ENCODE measurements at places on chromosomes 1 and 21. TPM values are rescaled to one million over a fixed set of nuclear protein-coding genes. Genes with fewer than 3 reads are reported as not detected.

DNA sequence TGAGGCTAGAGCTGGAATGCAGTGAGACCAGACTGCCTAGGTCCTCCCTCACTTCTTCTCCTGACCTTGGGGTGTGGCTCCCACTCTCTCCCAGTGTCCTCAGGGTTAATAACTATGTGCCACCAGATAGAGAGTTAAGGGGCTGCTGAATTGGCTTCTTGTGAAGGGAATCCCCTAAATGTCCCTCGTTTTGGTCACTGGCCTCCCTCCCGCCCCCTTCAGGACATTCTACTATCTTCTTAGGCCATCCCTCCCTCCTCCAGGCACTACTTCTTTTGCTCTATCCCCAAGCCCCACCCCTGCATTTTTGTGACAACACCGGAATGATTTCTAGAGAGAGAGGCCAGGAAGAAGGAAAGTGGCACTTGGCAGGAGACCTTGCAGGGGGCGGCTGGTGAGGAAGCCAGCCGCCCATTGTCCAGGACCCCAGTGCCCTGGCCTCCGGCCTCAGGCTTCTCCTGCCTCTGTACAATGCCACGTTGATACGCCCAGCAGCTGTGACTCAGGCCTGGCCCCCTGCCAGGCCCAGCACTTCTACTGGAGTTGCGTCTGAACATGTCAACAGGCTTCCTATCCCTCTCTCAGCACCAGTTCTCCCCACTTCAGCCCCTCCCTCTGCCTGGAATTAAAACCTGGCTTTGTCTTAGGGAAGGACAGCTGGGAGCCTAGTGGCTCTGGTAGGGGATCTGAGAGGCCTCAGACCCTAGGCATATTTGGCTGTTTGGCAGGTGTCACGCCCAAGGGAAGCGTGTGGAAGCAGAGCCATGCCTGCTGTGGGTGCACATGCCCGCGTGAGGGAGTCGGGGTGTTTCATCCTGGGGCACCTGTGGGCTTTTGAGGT is 9.1 kb downstream of the LMNA start:
- H3K4me1 ChIP-seq = peaks cover 71% of the 10 kb centered on the region
- no peaks in the 10 kb centered on the region for H3K36me3 ChIP-seq
- peak overlapping the region; percentile 66 for H3K27ac ChIP-seq
- no peak for DNase-seq
- peaks cover 4% of the 10 kb centered on the region for H3K27me3 ChIP-seq
- H3K4me3 ChIP-seq = no peak overlapping the region

DNA sequence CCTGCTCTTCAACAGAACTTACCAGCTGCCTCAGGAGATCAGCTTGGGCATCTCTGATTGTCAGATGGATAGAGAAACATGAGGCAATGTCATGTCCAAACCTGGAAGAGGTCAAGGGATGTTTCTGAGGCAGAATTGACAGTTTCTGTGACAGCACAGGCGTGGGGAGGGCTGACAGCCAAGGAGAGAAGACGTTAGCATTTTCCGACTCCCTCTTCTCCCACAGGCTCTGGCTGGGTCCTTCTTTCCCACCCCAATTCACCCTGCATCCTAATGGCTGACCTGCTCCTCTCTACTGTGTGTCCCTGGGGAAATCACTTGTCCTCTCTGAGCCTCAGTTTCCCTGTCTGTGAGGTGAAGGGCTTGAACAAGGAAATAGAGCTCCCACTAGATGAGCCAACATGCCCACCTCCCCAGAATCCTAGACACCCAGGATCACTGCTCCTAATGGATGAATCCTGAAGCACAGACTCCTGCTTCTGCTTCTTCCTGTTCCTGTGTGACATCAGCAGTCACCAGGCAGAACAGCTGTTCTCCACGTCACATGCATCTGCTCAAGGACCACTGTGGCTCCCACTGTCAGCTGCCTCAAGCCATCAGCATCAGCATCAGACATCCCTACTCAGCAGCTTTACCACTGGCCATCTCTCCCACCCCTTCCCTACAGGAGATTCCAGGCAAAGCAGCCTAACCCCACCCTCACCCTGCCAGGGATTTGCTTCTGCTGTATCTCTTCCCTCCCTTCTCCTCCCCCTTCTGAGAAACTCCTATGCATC is 408.0 kb downstream of the MATN1 start:
- H3K27ac ChIP-seq = no peak overlapping the region
- DNase-seq = no peak
- no peaks in the 10 kb centered on the region for H3K36me3 ChIP-seq
- H3K4me3 ChIP-seq = no peak overlapping the region
- peaks cover 7% of the 10 kb centered on the region for H3K27me3 ChIP-seq

DNA sequence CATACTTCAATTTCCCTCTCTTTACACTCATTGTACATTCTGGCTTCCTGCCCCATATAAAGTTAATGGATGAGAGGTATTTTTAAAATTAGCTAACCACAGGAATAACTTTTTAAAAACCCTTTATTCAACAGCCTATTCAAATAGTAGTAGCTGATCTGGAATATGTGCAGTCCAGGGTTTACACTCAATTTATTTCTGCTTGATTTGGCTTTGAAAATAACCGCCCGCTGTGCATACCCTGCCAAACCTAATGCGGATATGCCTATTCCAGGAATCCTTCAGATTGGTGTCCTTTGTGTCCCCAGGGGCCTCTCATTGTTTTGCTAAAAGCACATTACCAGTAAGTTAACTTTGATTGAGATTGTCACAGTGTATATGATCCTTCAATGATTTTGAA is 1686.2 kb downstream of the PLA2G4A start:
- H3K36me3 ChIP-seq = no peaks in the 10 kb centered on the region
- H3K27me3 ChIP-seq = no peaks in the 10 kb centered on the region
- H3K4me1 ChIP-seq = no peaks in the 10 kb centered on the region
- no peak for DNase-seq
- no peak overlapping the region for H3K27ac ChIP-seq

GRCh38 chr1:117017648-117018047 is 16.1 kb downstream of the CD101 start:
- peaks cover 2% of the 10 kb centered on the region for H3K36me3 ChIP-seq
- H3K4me3 ChIP-seq = no peak overlapping the region
- H3K4me1 ChIP-seq = peaks cover 22% of the 10 kb centered on the region
- no peak for DNase-seq

- peaks cover 4% of the 10 kb centered on the region for H3K36me3 ChIP-seq
- H3K4me1 ChIP-seq = peaks cover 64% of the 10 kb centered on the region
- DNase-seq = peak; percentile 63
- H3K27ac ChIP-seq = peak overlapping the region; percentile 11
- H3K27me3 ChIP-seq = peaks cover 2% of the 10 kb centered on the region
Observed at GRCh38 chr1:101257500-101258325, 20.9 kb downstream of the S1PR1 start.

DNA sequence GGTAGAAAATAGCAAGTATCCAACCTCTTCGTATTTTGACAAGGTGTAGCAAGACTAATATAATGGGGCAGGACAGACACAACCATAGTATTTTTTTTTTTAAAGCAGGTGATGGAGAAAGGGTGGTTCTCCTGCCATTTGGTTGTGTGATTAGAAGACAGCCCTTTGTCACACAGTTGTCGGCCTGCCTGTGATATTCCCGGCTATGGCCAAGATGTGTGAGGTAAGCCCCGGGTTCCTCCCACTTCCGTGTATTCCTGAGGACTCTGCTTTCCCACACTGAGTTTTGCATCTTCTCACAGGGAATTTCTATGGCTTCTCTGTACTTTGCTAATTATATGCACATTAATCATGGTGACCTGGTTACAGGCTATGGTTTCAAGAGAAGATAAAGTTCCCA is 35.9 kb downstream of the ZNF496 start:
- no peaks in the 10 kb centered on the region for H3K27me3 ChIP-seq
- no peak overlapping the region for H3K4me3 ChIP-seq
- no peaks in the 10 kb centered on the region for H3K36me3 ChIP-seq

DNA sequence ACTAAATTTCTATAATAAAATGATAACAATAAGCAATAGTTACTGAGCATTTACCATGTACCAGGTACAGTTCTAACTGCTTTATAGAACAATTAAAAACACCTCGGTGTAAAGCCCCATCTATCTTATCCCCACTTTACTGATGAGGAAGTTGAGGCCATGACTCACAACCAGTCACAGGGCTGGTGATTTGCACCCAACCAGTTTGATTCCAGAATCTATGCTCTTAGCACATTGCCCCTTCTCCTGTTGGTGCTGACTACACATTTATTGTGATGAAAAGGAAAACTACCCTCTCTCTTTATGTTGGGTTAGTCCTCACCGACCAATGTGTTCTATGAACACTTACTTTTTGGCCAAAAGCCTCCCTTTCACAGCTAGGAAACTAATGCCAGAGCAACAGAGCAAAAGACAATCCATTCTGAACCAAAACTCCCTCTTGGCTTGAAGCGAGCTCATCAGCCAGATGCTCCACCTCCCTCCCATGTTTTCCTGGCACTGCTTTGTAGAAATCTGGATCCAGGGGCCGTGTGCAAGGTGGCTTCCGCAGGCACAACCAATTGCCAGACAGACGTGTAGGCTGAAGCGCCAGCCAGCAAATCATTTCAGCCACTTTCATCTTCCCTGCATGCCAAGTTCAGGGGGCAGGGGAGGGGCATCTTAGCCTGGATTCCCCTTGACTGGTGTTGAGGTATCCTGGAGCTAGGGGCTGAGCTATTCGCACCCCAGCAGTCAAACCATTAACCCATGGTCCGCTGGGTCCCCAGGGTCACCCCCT is 32.0 kb upstream of the SLC30A1 start:
- H3K27me3 ChIP-seq = no peaks in the 10 kb centered on the region
- no peak overlapping the region for H3K4me3 ChIP-seq
- no peak for DNase-seq

DNA sequence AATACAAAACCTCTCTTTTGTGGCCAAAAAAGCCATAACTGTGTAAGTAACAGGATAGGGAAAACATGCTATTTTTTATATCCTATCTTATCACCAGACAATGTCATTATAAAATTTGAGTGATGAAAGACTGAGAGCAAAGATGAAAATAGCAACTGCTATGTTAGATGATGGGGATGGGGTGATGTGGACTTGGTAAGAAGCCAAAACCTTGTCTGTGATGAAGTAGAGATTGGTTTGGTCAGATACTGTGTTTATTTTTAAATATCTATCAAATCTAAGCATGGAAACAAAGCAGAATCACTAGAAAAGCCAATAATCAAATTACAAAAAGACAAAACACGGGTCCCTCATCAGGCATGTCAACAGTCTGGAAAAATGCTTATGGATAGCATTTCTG is 631.1 kb upstream of the NR5A2 start:
- DNase-seq = no peak
- peaks cover 9% of the 10 kb centered on the region for H3K27me3 ChIP-seq
- no peaks in the 10 kb centered on the region for H3K36me3 ChIP-seq

DNA sequence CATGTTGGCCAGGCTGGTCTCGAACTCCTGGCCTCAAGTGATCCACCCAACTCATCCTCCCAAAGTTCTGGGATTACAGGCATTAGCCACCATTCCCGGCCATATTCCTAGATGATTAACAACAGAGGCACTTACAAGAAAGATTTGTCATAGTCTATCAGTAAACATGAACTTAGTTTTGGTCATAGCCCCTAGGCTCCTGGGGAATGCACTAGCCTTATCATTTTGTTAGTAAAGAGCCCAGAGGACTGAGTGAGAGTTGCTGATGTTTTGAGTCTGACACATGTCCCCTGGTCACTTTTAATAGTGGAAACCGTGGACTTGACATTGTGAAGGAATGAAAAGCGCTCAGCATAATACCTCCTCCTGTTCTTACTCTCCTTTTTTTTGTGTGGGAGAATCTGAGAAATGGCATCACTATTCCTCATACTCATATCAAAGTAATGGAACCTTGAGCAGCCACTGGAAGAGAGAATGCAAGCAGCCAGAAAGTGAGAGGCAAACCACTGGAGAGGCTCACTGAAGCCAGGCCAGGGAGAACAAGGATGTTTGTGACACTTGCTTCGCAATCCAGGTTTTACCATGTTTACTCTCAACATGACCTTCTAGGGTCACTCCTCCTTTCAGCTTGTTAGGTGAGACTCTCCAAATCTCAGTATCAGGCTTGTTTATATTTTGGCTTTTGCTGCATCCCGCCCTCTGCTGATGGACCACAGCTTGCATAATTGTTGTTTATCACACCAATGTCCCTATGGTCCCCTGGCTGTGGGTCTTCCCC is 14.8 kb downstream of the ATP1B1 start:
- DNase-seq = no peak
- H3K4me1 ChIP-seq = peaks cover under 1% of the 10 kb centered on the region
- H3K36me3 ChIP-seq = peaks cover 6% of the 10 kb centered on the region
- H3K4me3 ChIP-seq = no peak overlapping the region

DNA sequence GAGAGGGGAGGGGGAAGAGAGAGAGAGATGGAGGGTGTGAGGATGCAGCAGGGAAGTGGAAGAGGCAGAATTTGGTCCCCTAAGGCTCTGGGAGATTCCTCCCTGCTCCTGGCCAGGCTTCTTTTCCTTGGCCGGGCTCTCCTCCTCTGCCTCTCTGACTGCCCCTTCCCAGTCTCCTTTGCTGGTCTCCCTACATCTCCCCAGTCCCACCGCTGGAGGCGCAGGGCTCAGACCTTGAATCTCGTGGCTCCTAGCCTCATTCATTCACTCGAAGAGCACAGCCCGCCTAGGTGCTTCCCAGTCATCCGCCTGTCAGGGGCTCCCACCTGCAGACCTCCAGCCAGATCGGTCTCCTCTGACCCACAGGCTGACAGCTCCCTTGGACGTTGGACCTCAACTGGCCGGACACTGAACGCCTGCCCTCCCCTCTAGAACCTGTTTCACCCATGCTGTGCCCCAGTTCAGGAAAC is 76.5 kb downstream of the VWA5B1 start:
- no peak for DNase-seq
- peaks cover 62% of the 10 kb centered on the region for H3K27me3 ChIP-seq
- H3K27ac ChIP-seq = no peak overlapping the region
- H3K4me1 ChIP-seq = peaks cover 3% of the 10 kb centered on the region

DNA sequence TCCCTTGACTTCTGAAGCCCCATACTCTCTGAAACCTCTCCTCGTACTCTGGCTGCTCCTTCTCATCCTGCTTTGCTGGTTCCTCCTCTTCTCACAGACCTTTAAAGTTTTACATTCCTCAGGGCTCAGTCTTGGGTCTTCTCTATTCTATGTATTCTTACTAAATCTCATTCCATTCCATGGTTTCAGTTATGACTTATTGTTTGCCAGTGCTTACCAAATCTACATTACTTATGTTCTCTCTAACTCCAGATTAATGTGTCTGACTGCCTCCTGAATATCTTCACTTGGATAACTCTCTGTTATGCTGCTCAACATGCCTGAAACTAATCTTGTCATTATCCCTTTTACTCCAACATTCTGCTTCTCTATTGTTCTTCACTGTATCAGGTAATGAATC is 5.4 kb upstream of the SLC35D1 start:
- no peak overlapping the region for H3K4me3 ChIP-seq
- no peak for DNase-seq
- H3K27me3 ChIP-seq = peaks cover 17% of the 10 kb centered on the region
- no peaks in the 10 kb centered on the region for H3K36me3 ChIP-seq
- peaks cover 8% of the 10 kb centered on the region for H3K4me1 ChIP-seq

Gene TNFRSF8
- total RNA-seq = 6.5 TPM

Gene TMEM61
- total RNA-seq = not detected

Gene C8B
- not detected for total RNA-seq

Gene FCRL6
- 0.15 TPM for total RNA-seq

Gene ST6GALNAC5
- not detected for total RNA-seq

Gene CYYR1
- not detected for total RNA-seq

Measured in activated CD4-positive, alpha-beta T cell treated with anti-CD3 and anti-CD28 coated beads, Interleukin-2, amount 10 ng/mL, durations not matched to agents 7 days and 5 days (primary cell).